Activated naive CD4-positive, alpha-beta T cell treated with anti-CD3 and anti-CD28 coated beads, Interleukin-2, amount 10 ng/mL, durations not matched to agents 7 days and 5 days (primary cell): ENCODE measurements at places on chromosomes 7 and 10.
A peak's percentile ranks its signal among the peaks of the same experiment; 100 is the strongest.

DNA sequence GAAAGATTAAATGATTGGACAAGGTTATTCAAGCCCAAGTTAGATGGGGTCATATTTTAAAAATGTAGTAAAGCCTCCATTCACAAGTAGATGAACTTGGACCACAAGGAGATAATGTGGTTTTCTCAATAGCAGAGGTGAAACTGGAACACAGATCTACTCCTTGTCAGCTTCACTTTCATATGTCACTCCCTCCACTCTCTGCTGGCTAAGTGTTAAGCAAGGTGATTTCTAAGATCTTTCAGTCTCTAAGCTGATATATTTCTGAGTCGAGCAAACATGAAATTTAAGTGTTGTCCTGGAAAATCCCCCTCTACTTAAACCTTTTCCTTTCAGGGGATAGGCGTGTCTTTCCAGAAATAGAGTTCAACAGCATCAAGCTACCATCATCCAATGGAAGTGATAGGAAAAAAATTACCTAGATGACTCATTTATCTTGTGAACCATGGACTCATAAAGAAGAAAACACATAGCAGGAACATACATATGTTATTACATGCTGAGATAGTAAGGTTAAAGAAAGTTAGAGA lies 275.0 kb downstream of the PTEN start:
- DNase-seq = no peak

- no peak for DNase-seq
Measured at GRCh38 chr10:111824128-111824527, 359.4 kb downstream of the GPAM start.

DNA sequence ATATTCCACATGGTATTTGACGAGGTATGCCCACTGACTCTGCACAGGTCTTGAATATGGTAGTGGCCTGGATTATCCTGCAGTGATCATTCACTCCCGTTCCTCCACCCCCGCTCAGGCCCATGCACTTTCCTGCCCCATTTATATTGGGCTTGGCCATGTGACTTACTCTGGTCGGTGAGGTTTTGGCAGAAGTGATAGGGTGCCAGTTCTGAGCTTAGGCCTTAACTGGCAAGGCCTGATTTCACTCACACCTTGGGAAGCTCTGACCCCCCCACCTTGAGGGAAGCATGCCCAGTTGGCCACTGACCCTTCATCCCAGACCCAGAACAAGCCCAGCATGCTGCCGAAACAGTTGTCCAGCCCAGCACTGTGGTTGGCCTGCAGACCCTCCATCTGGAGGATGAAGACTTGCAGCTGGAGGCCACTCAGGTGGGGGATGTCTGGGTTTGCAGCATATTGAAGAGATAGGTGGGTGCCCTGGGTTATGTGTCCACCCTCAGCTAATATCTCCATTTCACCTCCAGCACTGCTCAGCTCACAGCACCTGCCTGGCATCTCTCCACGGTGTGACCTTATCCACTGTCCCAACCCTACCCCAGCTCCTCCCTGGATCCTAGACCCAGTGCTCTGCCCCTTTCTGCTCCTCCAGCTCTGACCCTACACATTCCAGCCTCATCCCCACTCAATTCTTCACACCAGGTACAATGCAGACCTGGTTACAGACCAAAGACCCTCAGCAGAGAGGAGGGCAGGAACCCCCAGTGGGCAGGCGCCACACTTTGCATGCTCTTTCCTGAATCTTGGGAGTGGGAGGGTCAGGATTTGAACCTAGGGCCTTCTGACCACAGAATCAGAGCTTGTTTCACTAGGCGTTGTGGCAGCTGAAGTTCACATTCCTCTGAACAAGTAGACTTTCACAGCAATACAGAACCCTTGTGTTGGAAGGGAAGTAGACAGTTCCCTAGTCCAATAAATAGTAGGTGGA lies 138.1 kb upstream of the CHST15 start:
- peak; percentile 81 for DNase-seq

GRCh38 chr7:117728890-117729624 lies 144.2 kb downstream of the CTTNBP2 start:
- no peak for DNase-seq

- DNase-seq = no peak
Measured at GRCh38 chr7:31082447-31082846, 30.3 kb downstream of the ADCYAP1R1 start.

DNA sequence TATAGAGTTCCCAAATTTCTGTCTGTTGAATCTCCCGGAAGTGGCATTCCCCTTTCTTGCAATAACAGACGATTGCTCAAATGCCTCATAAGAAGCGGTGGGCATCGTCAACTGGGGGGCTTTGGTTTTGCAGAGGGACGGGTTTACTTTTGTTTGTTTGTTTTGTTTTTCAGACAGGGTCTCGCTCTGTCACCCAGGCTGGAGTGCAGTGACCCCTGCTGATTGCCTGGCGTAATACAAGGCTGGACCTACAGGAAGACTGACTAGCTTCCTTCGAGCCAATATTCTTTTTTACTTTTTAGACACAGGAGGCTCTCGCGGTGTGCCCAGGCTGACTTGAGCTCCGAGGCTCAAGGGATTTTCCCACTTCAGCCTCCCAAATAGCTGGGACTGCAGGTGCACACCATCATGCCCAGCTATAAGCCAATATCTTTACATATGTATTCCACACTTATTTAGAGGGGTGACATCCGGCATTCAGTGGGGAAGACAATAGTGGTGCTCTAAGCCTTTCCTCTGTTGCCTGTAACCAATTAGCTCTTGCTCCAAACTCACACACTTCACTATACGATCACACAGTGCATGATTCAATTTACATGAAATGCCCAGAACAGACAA lies 58.1 kb downstream of the FHIP2A start:
- DNase-seq = peak; percentile 64

DNA sequence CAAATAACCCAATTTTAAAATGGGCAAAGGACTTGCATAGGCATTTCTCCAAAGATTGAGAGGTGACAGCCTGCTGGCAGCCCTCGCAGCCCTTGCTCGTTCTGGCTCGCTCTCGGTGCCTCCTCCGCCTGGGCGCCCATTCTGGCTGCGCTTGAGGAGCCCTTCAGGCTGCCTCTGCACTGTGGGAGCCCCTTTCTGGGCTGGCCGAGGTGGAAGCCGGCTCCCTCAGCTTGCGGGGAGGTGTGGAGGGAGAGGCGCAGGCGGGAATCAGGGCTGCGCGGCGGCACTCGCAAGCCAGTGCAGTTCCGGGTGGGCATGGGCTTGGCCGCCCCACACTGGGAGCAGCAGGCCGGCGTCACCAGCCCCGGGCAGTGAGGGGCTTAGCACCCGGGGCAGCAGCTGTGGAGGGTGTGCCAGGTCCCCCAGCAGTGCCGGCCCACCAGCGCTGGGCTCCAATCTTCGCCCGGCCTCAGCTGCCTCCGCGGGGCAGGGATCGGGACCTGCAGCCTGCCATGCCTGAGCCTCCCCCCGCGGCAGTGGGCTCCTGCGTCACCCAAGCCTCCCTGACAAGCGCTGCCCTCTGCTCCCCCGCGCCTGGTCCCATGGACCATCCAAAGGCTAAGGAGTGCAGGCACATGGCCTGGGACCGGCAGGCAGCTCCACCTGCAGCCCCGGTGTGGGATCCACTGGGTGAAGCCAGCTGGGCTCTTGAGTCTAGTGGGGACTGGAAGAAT lies 54.0 kb upstream of the GALNT17 start:
- no peak for DNase-seq

DNA sequence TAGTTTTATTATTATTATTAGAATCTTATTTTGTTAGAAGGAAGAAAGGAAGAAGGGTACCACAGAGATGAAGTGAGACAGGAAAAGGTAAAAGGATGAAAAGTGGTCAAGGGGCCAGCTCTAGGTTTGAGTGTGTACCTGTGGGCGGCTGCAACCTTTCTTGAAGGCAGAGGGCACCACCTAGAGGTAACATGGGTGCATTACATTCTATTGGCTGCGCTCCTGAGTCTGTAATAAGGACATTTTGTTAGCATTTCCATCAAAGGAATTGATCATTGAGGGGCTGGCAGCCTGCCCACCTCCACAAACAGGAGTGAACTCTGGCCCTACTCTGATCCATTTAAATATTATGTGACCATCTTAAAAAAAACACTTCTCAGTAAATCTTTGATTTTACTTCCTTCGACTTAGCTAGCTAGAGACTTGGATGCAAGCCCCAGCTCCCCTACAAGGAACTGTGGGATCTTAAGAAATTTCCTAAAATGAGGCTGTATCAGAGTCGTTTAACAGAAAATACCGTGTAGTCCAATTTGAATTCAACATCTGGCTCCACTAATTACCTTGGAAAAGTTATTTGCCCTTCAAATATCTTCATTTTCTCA lies 610.4 kb downstream of the IPMK start:
- peak; percentile 39 for DNase-seq

- DNase-seq = no peak
Measured at GRCh38 chr10:21172930-21173801, 276.1 kb upstream of the NEBL start.

- no peak for DNase-seq
Measured at GRCh38 chr10:15369256-15370211, 1.6 kb downstream of the FAM171A1 start.

DNA sequence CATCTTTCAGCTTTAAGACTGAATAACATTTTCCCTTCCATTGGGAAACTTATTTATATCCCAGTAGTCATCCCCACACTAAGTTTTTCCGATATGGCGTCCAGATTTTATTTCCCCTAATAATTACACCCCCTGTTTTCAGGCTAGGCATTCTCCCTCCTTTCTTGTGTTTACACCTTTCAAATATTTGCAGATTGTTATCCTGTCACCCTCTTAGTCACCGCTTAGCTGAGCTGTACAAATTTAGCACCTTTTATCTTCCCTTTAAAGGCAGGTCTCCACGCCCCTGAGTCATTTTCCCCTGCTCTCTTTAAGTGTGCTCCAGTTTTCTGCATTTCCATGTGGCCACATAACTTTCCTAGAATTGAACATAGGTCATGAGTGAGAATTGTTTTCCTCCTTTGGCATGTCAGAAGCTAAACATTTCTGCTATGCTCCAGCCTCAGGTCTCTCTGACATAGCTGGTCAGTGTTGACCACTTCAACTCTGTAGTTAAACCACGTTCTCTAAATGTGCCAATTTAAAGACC lies 47.4 kb downstream of the LRRC4 start:
- no peak for DNase-seq

DNA sequence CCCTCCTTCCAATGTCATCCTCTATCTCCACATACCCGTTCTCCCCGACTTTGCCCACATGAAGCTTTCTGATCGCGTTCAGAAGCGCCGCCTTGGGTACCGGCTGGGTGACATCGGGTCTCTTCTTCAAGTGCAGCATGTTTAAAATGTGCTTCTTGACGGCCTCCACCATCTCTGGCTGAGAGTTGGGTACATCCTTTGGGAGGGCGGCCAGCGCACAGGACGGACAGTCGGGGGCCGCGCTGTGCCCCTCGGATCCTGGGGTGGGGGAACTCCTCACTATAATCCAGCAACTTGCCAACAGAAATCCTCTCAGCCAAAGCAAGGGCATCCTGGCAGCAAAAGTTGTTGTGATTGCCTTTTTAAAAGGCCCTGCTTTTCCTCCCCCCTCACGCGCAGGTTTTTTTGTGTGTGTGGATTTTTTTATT lies 2.8 kb downstream of the INHBA start:
- no peak for DNase-seq

- DNase-seq = no peak
Measured at GRCh38 chr10:68501691-68502090, 25.6 kb downstream of the SLC25A16 start.

GRCh38 chr7:47328392-47329319 lies 253.3 kb downstream of the TNS3 start:
- no peak for DNase-seq

DNA sequence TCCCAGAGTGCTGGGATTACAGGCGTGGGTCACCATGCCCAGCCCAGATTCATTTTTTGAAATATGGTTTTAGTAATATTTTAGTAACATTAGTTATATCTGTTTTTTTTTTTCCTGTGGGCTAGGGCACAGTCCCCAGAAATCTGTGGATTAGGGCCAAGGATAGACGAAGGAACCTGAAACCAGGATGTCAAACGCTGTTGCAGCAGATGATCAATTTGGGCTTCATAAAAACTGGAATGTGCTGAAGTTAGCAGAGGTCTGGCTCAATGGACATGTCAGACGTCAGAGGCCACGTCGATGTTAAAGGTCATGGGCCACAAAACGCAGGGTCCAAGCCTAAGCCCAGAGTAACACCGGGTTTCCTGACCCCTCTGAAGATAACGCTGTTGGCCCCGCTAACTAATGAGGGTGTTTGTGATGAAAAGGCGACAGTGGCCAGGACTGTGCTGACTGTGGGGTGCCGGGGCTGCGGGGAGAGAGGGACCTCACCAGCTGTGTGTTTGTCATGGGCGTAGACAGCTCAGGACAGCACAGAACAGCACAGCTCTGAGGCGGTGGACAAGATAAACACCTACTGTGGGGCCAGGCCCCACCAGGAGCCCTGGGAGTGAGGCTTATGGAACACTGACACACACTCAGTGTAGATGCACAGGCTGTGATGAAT lies 23.8 kb upstream of the GTPBP4 start:
- DNase-seq = no peak

DNA sequence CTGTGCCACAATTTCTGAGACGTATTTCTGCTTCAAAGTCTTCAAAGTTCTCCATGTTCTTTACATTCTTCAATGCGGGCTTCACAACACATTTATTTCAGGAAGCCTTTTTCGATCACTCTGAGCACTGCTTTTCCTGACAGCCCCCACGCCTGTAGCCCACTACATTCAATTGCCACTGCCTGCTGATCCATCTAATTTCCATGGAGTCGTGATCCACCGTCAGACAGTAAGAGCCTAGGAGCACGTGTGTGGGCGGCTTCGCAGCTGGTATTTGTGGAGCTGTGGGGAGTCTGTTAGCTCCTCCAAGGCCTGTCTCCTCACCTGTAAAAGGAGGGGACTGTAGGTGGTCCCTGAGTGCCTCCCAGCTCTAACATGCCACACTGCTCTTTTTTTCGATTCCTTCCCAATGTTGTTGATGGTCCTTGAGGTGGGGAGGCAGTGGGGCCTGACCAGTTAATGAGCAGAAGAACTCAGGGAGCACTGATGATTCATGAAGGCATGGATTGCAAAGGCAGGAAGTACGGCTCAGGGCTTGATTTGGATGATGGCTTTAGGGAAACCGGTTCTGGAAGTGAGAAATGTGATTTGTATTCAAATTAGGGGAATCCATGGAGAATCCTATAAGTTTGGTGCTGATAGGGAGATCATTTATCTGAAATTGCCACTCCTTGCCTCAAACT lies 401.1 kb upstream of the PODXL start:
- no peak for DNase-seq

DNA sequence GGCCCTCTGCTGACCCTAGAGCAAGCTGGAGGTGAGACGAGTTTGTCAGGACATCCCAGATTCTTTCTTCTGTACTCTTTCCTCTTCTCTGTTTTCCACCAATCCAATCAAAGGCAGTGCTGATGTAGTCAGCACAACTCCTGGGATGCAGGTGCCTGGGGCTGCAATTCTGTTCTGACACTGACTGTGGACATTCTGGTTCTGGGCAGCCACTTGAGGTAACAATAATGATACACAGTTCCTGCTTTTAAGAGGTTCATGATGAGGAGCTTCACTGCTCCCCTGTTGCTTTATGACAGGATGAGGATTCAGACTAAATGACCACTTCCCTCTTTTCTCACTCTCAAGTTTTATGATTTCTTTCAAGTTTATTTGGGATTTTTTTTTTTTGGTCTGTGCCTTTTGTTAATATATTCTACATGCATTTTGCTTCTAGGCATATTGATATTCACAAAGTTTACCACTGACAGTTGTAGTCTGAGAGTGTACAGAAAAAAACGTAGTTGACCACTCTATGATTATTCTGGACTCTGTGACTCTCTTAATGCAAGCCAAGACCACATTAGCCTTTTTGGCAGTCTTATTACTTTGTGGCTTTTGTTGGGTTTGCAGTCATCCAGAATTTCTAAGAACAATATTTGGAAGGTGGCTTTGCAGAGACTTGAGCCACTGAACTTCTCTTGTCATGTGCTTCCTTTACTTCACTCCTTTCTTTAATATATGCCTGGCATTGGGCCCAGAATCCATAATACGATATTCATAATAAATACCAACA lies 247.6 kb downstream of the AUTS2 start:
- DNase-seq = no peak
